Stimulated activated CD8-positive, alpha-beta memory T cell treated with anti-CD3 and anti-CD28 coated beads, Interleukin-7, amount 100 ng/mL, for 24 hours (primary cell): ENCODE measurements at places on chromosomes 13 and 19.

- no peak for DNase-seq
These were observed 5.7 kb downstream of the FPR3 start for GRCh38 chr19:51800473-51801244.

DNA sequence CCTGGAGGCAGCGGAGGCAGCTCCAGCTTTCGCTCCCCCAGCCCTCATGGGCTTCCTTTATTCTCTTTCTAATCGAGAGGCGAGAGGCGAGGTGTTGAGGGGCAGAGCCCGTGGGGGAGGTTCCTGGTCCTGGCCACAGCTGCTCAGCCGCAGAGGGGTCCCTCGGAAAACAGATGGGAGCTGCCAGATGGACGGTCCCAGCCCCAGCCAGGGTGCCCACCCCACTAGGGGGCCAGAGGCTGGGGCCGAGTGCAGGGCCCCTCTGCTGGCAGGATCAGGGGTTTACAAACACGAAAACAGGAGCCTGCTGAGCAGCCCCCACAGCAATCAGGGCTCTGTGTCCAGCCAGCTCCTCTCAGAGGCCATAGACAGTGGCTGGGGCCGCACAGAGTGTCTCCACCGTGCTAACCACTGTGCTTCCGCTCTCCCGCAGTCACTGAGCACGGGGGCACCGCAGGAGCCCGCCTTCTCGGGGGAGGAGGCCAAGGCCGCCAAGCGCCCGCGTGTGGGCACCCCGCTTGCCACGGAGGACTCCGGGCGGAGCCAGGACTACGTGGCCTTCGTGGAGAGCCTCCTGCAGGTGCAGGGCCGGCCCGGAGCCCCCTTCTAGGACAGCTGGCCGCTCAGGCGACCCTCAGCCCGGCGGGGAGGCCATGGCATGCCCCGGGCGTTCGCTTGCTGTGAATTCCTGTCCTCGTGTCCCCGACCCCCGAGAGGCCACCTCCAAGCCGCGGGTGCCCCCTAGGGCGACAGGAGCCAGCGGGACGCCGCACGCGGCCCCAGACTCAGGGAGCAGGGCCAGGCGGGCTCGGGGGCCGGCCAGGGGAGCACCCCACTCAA lies 182.2 kb downstream of the KDM4B start:
- DNase-seq, result no peak

DNA sequence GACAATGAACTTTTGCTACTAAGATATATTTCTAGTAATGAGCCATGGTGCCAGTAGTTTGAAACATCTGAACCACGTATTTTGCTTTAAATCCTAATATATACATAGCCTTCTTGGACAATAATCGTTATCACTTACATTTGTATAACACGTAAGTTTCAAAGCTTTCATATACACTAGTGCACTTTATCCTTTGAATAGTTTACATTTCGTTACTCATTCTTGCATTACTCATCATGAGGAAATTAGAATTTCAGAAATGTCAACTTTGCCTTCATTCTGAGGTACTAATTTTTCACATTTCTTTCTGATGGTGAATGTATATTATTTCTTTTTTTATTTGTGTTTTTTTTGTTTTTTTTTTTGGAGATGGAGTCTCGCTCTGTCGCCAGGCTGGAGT lies 5.8 kb downstream of the KBTBD7 start:
- no peak for DNase-seq

GRCh38 chr13:68190818-68191217 lies 960.7 kb upstream of the PCDH9 start:
- no peak for DNase-seq

DNA sequence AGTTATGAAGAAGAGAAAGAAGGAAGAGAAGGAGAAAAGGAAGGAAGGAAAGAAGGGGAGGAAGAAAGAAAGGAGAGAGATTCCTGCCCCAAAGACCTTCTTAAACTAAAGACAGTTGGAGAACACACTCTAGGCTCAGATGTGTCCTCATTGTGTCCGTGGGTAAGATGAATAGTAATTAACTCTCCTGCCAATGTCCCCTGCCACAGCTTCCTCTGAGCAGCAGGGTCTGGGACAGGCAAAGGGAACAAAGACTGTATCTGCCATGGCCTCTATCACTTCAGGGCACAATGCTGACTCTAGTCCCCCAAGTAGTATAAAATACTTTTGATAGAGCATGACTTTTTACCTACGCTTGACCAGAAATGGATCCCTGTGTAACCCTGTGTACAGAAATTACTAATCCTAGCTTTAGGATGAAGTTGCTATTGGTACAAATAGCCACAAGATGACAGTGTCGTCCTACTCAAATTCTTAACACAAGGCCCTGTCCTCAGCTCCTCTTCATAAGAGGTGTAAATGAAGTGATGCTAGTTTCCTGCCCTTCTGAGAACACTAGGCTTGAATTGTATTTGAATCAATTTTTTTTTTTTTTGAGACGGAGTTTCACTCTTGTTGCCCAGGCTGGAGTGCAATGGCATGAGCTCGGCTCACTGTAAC lies 186.2 kb upstream of the GPR12 start:
- no peak for DNase-seq

GRCh38 chr13:31121379-31122140 lies 40.1 kb downstream of the HSPH1 start:
- DNase-seq, result no peak

DNA sequence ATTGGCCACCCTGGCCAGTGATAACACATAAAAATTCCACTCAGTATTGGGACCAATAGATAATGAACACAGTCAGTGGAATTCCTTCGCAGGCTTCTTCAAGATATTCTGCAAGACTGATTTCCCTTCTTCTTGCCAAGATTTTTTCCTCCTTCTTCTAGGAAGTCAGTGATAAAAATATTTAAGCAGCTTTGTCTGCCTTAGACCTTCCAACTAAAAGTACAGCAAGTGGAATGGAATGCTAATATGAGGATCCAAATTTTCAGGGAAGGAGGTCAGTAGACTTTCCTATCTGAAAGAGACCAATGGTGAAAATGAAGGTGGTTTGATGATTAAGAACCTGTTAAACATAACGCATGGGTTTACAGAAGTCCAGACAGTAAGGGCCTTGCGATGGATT lies 9.6 kb downstream of the STARD13 start:
- DNase-seq, result no peak

- no peak for DNase-seq
These were observed 213.3 kb upstream of the HTR2A start for GRCh38 chr13:47110141-47110540.

DNA sequence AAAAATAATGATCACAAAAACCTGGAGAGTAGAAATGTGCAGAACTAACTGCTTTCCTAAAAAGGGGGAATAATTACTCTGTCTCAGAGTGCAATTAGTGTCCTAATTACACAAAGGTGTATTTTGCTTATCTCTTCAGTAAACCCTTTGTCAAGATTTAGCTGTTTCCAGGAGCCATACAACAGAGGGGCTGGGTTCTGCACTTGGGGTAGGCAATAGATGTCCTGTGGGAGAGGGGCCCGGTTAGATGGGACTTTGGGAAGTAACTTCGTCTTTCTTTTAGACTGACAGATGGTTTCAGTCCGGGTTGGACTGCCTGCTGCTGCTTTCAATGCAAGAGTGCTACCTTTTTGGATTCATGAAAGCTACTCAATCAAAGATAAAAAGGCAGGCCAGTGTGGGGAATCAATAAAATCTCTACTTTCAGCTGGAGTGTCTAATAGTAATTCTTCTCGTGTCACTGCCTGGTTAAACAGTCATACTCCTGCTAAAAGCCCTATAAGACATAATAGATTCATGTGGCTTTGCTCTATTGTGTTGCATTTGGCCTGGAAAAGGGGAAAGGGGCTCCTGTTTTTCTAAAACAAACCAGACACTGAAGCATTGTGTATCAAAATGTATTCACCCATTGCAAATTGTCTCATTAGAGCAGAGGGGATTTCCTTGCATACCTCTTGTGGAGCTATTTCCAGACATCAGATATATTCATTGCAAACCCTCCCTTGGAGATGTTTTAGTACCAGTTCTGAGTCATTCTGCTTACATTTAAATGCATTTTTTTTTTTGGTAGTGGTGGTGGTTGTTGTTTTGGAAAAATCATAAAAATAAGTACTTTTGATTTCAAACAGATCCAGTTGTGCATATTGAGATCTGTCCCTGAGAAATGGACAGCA lies 83.3 kb upstream of the PCDH8 start:
- no peak for DNase-seq

GRCh38 chr19:43684326-43684725 lies 14.4 kb upstream of the PLAUR start:
- no peak for DNase-seq

DNA sequence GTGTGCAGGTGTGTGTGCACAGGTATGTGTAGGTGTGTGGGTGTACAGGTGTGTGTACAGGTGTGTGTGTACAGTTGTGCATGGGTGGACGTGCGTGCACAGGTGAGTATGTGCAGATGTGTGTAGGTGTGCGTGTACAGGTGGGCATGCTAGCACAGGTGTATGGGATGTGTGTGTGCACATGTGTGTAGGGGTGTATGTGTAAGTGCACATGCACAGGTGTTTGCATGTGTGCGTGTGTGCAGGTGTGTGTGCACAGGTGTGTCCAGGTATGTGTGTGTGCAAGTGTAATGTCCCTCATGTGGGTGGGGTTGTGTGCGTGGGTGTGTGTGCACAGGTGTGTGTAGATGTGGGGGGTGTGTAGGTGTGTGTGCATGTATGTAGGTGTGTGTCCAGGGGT lies 27.5 kb upstream of the TFDP1 start:
- DNase-seq, result no peak

DNA sequence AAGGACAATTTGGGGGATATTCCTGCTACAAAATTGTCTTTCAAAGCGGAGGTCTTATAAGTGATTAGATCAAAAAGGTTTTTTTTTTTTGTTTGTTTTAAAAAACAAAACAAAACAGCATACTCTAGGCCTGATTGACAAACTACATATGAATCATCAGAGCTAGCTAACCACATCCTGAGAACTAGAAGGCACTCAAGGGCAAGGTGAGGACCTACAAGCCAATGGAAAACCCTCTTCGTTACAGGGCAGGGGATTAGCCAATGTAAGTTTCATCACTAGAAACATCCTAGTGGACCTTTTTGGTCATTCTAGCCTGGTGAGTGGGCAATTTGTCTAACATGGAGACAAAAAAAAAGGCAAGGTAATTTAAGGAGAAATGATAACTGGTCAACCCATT lies 428.6 kb downstream of the RFC3 start:
- DNase-seq, result no peak

DNA sequence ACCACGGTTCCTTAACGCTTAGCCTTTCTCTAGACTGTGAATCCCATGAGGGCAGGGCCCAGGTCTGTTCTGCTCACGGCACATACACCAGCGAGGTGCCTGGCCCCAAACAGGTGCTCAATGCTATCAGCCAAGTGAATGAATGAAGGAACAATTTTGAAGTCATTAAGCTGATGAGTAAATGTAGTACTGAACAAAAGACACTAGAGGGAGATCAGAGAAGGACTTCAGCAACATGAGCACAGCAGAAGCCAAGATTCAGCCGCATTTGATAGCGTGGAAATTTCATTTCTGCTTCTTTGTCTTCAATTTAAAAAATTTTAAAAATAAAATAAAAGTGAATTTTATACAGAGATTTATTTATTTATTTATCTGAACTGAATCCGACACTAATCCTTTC lies 20.1 kb upstream of the MYO16 start:
- no peak for DNase-seq

GRCh38 chr13:66995203-66995611 lies 234.9 kb downstream of the PCDH9 start:
- no peak for DNase-seq

GRCh38 chr13:110448230-110448629 lies 113.3 kb downstream of the RAB20 start:
- no peak for DNase-seq

DNA sequence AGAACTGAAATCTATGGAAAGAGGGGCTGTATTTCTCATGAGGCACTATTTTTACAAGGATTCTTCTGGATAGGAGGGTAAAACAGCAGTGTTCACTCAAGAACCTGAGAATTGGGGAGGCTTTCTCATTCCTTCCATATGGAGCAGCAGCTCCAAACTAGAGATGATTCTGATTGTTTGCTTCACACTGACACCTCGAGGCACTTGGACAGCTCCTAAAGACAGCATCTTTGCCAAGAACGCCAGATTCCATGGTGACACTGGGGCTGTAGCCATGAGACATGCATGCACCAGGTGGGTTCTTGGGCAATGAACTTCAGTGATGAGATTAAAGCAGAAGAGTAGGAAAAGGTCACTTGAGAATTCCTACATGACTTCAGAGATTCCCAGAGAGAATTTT lies 361.5 kb upstream of the HTR2A start:
- DNase-seq, result no peak

DNA sequence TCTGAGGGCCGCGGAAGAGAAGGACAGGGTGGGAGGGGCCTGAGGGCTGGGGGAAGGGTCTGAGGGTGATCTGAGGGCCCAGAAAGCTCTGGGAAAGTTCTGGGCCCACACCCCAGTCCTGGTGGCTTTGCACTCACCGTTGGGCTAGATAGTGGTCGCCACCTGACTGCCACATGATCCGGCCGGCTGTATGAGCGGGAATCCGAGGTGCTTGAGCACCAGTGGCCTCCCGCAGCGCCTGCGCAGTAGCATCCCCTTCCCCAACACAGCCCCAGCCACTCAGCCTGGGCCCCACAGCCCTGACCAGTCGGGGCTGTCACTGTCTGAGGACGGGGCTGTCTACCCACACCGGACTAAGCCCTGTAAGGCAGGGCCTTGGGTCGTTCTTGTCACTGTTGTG lies 15.0 kb downstream of the PRODH2 start:
- DNase-seq, result no peak

GRCh38 chr13:106376401-106377112 lies 158.9 kb downstream of the EFNB2 start:
- DNase-seq, result no peak
